ENCODE measurements at places on chromosomes 3 and 15.

GRCh38 chr3:157672061-157672460 lies 168.8 kb upstream of the VEPH1 start:
- no peaks in the 10 kb centered on the region for H3K27me3 ChIP-seq
- no peak for DNase-seq
- no peaks in the 10 kb centered on the region for H3K36me3 ChIP-seq
- no peak overlapping the region for H3K27ac ChIP-seq
- no peaks in the 10 kb centered on the region for H3K4me1 ChIP-seq

- DNase-seq = no peak
- no peaks in the 10 kb centered on the region for H3K36me3 ChIP-seq
- no peak overlapping the region for H3K27ac ChIP-seq
- H3K4me1 ChIP-seq = peaks cover 24% of the 10 kb centered on the region
Measured at GRCh38 chr3:10599444-10599843, 94.1 kb upstream of the ATP2B2 start.

DNA sequence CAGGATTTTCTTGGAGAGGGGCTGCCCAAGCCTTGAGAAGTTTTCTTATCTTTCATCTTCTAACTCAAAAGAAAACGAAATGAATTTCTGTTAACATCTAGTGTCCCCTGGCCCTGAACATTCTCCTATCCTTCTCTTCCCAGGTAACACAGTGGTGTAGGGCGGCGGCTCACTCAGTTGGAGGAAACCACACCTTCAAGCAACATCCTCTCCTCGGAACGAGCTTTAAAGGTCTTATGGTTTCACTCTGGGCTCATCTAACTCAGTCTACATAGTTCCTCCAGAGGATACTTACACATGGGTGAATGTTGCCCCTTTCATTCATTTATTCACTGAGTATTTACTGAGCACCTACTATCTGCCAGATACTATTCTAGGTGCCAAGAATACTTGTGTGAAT lies 31.0 kb upstream of the KLHL6 start:
- DNase-seq = no peak
- no peaks in the 10 kb centered on the region for H3K27me3 ChIP-seq
- H3K4me1 ChIP-seq = peaks cover 22% of the 10 kb centered on the region
- H3K36me3 ChIP-seq = no peaks in the 10 kb centered on the region
- H3K27ac ChIP-seq = peak overlapping the region; percentile 56
- no peak overlapping the region for H3K4me3 ChIP-seq

DNA sequence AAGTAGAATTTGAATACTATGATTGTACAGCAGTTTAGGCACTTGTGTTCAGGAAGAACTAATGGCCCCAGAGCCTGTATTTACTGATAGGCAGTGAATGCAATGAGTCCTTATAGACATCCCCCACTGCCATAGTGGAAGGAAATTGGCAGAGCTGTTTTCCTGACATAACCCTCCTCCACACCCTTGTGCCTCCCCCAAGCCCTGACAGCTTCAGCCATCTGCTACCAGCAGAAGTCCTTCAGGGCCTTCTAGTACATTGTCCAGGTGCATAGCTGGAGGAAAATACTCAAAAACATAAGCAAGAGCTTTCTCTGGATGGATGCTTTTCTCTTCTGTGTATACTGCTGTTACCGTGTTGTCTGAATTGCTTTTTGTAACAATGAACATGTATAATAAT lies 20.6 kb downstream of the ARHGAP31 start:
- DNase-seq = no peak
- H3K4me1 ChIP-seq = peaks cover 19% of the 10 kb centered on the region
- peaks cover 8% of the 10 kb centered on the region for H3K27me3 ChIP-seq
- peaks cover 11% of the 10 kb centered on the region for H3K36me3 ChIP-seq
- H3K4me3 ChIP-seq = no peak overlapping the region

- no peaks in the 10 kb centered on the region for H3K27me3 ChIP-seq
- peak overlapping the region; percentile 77 for H3K27ac ChIP-seq
- H3K4me1 ChIP-seq = peaks cover 29% of the 10 kb centered on the region
- no peak overlapping the region for H3K4me3 ChIP-seq
- H3K36me3 ChIP-seq = peaks cover 37% of the 10 kb centered on the region
Measured at GRCh38 chr15:44296625-44297524, 8.4 kb downstream of the GOLM2 start.

GRCh38 chr15:79051941-79052731 lies 38.4 kb downstream of the RASGRF1 start:
- no peak for DNase-seq
- H3K4me3 ChIP-seq = no peak overlapping the region
- H3K27me3 ChIP-seq = peaks cover 1% of the 10 kb centered on the region
- no peaks in the 10 kb centered on the region for H3K36me3 ChIP-seq

- no peaks in the 10 kb centered on the region for H3K4me1 ChIP-seq
- H3K27ac ChIP-seq = no peak overlapping the region
- H3K27me3 ChIP-seq = no peaks in the 10 kb centered on the region
- no peak for DNase-seq
- H3K4me3 ChIP-seq = no peak overlapping the region
Measured at GRCh38 chr3:139793408-139793807, 115.6 kb upstream of the NMNAT3 start.

DNA sequence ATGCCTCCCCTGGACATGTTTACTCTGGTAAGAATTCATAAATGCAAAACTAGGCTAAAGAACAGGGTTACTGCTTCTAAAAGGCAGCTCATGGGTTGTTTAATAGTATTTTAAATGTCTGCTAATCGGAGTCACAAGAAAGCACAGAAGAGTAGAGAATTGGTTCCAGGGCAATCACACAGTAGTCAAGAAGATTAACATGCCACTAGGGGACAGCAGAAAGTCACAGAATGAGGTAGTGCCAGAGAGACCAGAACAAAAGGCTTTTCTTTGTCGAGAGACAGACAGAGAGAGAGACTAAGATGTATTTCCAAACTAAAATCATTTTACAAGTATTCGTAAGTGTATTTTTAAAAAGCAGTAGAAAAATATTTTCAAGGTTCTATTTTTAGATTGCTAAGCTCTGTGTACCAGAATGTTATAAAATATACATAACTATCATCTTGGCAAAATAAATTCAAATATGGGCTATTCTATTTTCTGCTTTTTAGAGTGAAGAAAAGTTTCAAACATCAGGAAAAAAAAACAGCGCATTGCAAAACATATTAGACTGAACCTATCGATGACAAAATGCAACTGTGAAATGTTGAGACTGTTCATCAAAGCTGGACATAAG lies 78.3 kb upstream of the CDIN1 start:
- peaks cover 4% of the 10 kb centered on the region for H3K27me3 ChIP-seq
- H3K4me3 ChIP-seq = no peak overlapping the region
- DNase-seq = no peak
- no peaks in the 10 kb centered on the region for H3K36me3 ChIP-seq

- DNase-seq = no peak
- H3K27ac ChIP-seq = peak overlapping the region; percentile 88
- no peaks in the 10 kb centered on the region for H3K27me3 ChIP-seq
- H3K4me3 ChIP-seq = peak overlapping the region; percentile 82
Measured at GRCh38 chr15:63157891-63158431, 684 bp upstream of the RPS27L start.

DNA sequence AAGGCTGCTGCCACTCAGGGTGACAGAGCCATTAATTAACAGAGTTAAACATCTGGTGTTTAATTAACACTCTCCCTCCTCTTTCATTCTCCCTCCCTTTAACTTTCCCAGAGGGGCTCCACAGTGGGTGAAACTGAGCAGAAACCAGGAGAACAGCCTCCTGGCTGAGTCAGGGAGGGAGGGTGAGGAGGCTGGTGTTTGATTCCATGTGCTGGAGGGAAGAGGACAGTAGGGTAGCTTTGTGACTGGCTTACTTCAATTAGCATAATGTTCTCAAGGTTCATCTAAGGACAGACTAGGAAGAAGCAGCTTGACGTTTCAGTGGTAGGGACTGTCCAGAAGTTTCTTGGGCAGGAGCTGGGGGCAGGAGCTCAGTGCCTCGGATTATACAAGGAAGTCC lies 62.8 kb downstream of the SEMA5B start:
- H3K36me3 ChIP-seq = no peaks in the 10 kb centered on the region
- H3K4me3 ChIP-seq = no peak overlapping the region
- H3K27me3 ChIP-seq = peaks cover 21% of the 10 kb centered on the region

- H3K27me3 ChIP-seq = peaks cover 4% of the 10 kb centered on the region
- H3K36me3 ChIP-seq = no peaks in the 10 kb centered on the region
- H3K4me1 ChIP-seq = no peaks in the 10 kb centered on the region
- no peak overlapping the region for H3K4me3 ChIP-seq
Measured at GRCh38 chr3:5304789-5305683, 117.5 kb downstream of the EDEM1 start.

DNA sequence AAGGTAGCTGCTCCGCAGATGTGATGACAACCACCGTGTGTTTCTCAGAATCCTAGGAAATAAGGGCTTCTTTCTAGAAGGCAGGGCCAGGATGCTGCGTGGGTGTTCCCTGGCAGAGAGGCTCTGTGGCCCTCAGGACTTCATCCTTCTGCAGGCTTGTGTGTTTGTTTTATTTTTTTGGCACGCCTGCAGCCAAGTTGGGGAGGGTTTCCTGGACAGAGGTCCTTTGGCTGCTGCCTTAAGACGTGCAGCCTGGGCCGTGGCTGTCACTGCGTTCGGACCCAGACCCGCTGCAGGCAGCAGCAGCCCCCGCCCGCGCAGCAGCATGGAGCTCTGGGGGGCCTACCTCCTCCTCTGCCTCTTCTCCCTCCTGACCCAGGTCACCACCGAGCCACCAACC lies at the start of gene CLEC3B:
CLEC3B (plus strand) TSS at position 266 of the 400 bp plus-strand sequence; CDS start at position 326, 60 bp downstream.
- peaks cover 10% of the 10 kb centered on the region for H3K27me3 ChIP-seq
- peaks cover 3% of the 10 kb centered on the region for H3K4me1 ChIP-seq
- H3K4me3 ChIP-seq = no peak within 1 kb of the TSS
- no peak within 1 kb of the TSS for H3K27ac ChIP-seq
- H3K36me3 ChIP-seq = no peaks in the 10 kb centered on the region

- peaks cover 15% of the 10 kb centered on the region for H3K4me1 ChIP-seq
Measured at GRCh38 chr15:34514251-34514670, 69.2 kb downstream of the GOLGA8B start.

DNA sequence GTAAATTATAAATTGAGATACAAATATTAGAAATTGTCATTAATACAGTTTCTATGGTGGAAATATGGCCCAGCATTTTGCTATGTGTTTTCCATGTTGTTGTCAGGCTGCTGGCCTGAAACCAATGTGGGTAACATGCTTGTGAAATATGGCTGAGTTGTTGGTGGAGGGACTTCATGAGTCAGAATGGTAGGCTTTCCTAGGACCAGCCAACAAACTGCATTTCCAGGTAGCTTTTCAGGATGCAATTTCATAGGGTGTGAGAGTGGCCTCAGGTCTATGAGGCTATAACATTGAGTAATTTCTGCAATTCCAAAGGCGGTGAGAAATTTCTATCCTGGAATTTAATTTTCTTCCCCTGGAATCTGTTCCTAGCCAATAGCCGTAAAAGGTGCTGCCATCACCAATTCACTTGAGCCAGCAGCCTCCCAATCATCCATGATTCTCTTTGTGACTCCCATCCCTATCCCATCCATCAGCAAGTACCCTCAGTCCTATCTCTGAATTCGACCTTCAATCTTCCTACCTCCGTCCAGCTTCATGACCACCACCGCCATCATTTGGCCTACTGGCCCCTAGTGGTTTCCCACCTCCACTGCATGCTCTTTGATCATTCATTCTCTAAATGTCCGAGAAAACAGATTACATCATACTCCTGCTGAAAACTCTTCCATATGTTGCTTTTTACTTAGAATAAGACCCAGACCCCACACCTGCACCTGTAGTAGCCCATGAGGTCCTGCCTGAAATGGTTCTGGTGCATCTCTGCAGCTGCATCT lies 276.6 kb upstream of the CFAP20DC start:
- no peaks in the 10 kb centered on the region for H3K27me3 ChIP-seq
- DNase-seq = no peak
- no peaks in the 10 kb centered on the region for H3K36me3 ChIP-seq
- H3K4me3 ChIP-seq = no peak overlapping the region

GRCh38 chr3:10520072-10520471 lies 14.7 kb upstream of the ATP2B2 start:
- DNase-seq = no peak
- no peak overlapping the region for H3K27ac ChIP-seq
- no peaks in the 10 kb centered on the region for H3K36me3 ChIP-seq
- no peak overlapping the region for H3K4me3 ChIP-seq
- H3K4me1 ChIP-seq = no peaks in the 10 kb centered on the region
- H3K27me3 ChIP-seq = peaks cover 33% of the 10 kb centered on the region

- peak; percentile 77 for DNase-seq
- peaks cover 60% of the 10 kb centered on the region for H3K36me3 ChIP-seq
- H3K27ac ChIP-seq = peak overlapping the region; percentile 93
- H3K4me1 ChIP-seq = peaks cover 63% of the 10 kb centered on the region
Measured at GRCh38 chr3:50572158-50572557, 2.8 kb downstream of the HEMK1 start.

- peaks cover 4% of the 10 kb centered on the region for H3K27me3 ChIP-seq
- no peak for DNase-seq
- no peaks in the 10 kb centered on the region for H3K4me1 ChIP-seq
- no peak overlapping the region for H3K27ac ChIP-seq
Measured at GRCh38 chr3:188812198-188812597, 359.6 kb upstream of the TPRG1 start.

- no peak overlapping the region for H3K4me3 ChIP-seq
- peaks cover 5% of the 10 kb centered on the region for H3K27me3 ChIP-seq
- no peak overlapping the region for H3K27ac ChIP-seq
- peaks cover 9% of the 10 kb centered on the region for H3K4me1 ChIP-seq
- DNase-seq = no peak
Measured at GRCh38 chr3:13040361-13041074, 32.7 kb downstream of the IQSEC1 start.

- no peak for DNase-seq
- peaks cover 4% of the 10 kb centered on the region for H3K36me3 ChIP-seq
- peaks cover 30% of the 10 kb centered on the region for H3K4me1 ChIP-seq
- no peak overlapping the region for H3K27ac ChIP-seq
- no peak overlapping the region for H3K4me3 ChIP-seq
Measured at GRCh38 chr3:172216911-172217310, 177.5 kb downstream of the FNDC3B start.

DNA sequence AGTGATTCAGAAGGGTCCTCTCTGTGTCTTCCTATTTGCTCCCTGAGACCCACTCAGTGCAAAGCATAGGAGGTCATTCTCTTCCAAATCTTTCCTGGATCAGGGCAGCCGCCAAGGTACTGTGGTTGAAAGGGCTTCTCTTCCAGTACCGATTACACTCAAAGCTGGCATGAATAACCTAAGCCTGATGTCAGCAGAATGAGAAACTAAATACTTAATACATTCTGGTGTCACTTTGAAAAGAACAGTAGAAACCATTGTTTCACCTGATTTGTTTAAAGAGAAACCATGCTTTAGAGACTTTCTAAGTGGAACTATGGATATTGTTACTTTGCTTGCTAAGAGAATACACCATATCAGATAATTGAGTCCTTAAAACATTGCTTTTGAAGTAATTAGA lies 50.2 kb downstream of the PDHB start:
- H3K4me1 ChIP-seq = peaks cover 22% of the 10 kb centered on the region
- no peak overlapping the region for H3K4me3 ChIP-seq
- DNase-seq = no peak
- H3K27me3 ChIP-seq = no peaks in the 10 kb centered on the region
- peaks cover 47% of the 10 kb centered on the region for H3K36me3 ChIP-seq
